ENCODE measurements at places on chromosomes 4 and X.

DNA sequence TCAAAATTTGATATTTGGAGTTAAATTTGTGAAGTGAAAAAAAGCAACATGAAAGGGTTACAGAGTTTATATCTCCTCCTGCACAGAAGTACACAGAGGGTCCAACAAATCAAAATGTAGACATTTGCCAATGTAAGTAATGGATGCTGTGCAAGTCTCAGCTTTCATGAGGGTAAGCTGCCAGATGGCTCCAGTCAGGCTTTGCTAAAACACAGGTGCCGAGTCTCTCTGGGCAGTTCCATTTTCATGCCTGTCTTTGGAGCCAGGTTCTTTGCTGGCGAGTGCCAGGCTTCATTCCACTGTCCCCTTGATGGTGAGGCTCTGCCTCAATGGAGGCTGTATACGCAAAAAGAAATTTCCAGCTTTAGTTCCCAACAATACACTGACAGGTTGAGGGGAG is 27.9 kb downstream of the SLC4A4 start:
- DNase-seq = no peak

- DNase-seq = no peak
Observed at GRCh38 chrX:7270933-7271332, 123.0 kb upstream of the PUDP start.

GRCh38 chrX:154761977-154762536 is 607 bp upstream of the DKC1 start:
- DNase-seq = no peak

GRCh38 chrX:120564925-120565324 is 4.2 kb upstream of the CUL4B start:
- DNase-seq = no peak

DNA sequence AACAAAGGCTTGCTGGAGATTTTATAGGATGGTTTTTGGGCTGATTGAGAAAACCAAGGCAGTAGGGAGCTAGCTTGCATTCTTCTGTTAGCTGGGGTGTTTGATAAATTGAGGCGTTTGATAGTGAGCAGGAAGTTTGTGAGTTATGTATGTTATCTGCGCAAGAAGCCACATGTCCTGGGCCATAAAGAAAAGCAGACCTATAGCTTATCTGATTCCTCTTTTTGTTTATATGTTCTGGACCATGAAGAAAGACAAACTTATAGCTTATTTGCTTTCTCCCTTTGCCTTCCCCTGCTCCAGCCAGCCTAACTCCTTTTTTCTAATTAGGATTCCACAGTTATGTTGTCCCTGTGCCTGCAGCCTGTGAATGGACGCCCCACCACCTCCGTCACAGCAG is 9.2 kb downstream of the HNRNPH2 start:
- DNase-seq = no peak

GRCh38 chr4:28558895-28559294 is 1698.3 kb downstream of the STIM2 start:
- no peak for DNase-seq

- DNase-seq = no peak
Observed at GRCh38 chrX:118350706-118351105, 4.8 kb downstream of the WDR44 start.

DNA sequence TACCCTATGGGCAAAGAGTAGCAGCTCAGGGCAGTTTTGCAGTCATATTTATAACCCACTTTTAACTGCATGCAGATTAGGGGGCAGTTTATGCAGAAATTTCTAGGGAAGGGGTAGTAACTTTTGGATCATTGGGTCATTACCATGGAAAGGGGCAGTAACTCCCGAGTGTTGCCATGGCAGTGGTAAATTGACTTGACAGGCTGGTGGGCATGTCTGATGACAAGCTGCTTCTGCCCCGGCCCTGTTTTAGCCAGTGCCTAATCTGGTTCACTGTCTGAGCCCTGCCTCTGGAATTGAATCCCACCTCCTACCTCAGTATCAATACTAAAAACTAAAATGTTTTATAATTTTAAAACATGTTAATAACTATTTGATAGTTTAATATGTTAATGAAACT is 362.1 kb upstream of the ATOH1 start:
- no peak for DNase-seq

DNA sequence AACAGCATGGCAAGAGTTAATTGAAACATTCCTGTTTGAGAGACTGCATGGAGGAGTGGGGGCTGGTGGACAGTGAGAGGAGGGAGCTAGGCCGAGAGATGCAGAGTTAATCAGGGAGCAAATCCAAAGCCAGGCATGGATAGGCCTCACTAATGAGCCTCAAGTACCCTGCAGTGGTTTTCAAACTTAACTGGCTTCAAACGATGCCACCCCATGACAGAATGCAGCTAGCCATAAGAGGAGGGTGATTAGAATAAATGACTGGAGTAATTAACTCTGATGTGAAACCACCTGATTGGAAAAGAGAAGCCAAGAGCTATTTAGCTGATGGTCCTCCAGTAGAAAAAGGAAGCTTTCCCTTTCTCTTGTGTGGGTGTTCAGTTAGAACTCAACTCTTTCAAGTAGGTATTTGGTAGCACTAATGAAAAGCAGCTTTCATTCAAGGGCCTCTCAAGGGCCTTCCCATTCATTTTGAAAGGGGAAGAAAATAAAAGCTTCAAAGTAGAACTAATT is 215.4 kb upstream of the MAB21L2 start:
- DNase-seq = no peak

GRCh38 chr4:183441276-183441675 is 3.2 kb upstream of the CDKN2AIP start:
- no peak for DNase-seq

- peak; percentile 18 for DNase-seq
Observed at GRCh38 chr4:173252024-173252935, 81.9 kb downstream of the HMGB2 start.

GRCh38 chr4:108043526-108043925 is 53.8 kb downstream of the HADH start:
- no peak for DNase-seq

- DNase-seq = no peak
Observed at GRCh38 chr4:90495936-90496335, 368.7 kb downstream of the CCSER1 start.

GRCh38 chr4:85498068-85498733 is 23.3 kb downstream of the ARHGAP24 start:
- DNase-seq = no peak

GRCh38 chrX:132188175-132188574 is 31.1 kb downstream of the RAP2C start:
- DNase-seq = no peak

- DNase-seq = no peak
Observed at GRCh38 chr4:169957785-169958184, 68.4 kb downstream of the MFAP3L start.

GRCh38 chr4:20552004-20552403 is 148.3 kb upstream of the PACRGL start:
- no peak for DNase-seq

- DNase-seq = no peak
Observed at GRCh38 chr4:105060628-105061027, 86.0 kb upstream of the TET2 start.

DNA sequence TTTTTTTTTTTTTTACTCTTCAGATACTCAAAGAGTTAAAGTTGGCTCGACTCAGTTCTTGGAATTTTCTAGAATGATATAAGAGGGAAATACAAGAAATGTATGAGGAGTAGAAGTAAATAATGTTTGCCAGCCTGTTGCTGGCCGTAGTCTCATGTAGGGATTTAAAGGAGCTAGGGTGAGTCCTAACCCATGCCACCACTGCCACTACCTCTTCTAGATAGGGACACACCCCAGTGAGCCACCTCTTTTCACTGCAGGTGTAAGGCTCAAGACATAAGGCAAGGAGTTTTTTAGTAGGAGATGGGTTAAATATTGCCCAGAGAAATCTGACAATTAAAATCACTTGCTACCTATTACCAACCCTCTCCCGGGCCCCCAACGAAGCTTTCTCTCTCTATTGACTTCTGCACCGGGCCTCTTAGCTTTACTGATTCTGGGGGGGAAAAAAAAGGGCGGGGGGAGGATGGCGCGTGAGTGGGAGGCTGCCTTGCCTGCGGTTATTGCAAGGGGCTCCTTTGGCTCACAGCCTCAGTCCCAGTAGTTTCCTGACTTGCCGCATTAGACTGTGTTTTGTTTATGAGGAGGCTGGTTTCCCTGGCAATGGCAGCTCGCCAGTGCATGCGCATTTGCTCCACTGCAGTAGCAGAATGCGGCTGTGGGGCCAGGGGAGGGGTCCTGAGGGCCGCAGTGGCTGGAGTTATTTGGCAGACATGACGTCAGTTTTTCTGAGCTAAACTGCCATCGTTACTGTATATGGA is 3.0 kb downstream of the LINC00632 start:
- DNase-seq = no peak

- no peak for DNase-seq
Observed at GRCh38 chr4:136690360-136690759, 841.9 kb downstream of the PCDH18 start.

DNA sequence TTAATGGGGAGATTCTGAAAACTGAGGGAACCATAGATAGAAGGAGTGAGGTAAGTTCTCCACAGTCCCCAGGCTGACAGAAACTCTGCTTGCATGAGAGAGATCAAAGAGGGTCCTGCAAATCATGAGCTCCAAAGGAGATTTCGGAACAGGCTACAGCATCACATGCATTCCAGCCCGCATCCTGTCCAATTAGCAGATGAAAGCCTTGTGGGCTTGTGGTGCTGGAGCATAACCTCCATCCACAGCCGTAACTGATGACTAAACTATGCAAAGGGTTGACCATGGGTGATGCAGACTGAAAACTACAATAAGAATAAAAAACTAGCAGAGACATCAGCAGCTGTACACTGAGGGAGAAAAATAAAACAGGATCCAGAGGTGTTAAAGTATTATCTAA is 654.5 kb downstream of the TLL1 start:
- DNase-seq = no peak

DNA sequence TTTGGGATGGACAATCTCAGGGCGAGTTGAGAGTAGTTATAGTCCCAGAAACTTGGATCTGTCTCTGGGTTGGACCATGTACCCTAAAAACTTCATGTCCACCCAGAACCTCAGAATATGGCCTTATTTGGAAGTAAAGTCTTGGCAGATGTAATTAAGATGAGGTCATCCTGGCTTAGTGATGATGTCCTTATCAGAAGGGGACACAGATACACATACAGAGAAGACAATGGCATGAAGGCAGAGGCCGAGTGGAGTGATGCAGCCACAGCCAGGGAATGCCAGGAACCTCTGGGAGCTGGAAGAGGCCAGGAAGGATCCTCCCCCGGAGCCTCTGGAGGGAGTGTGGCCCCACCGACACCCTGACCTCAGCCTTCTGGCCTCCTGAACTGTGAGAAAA is 61.2 kb upstream of the STX18 start:
- DNase-seq = no peak

DNA sequence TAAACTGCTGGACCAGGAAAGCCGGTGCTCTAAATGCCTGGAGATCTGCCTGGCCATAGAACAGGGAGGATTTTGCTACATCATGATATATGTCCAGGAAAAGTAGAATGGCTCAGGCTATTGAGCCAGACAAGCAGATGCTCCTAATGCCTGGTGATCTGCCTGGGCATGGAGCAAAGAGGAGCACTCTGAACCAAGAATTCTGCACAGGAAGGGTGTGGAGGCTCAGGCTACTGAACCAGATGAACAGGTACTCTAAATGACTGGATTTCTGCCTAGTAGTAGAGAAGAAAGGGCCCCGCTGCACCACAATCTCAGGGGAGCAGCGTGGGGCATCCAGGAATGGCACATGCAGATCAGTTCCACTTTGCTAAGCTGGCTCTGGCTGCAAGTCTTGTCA is 607.9 kb downstream of the ANKRD50 start:
- DNase-seq = no peak

- DNase-seq = no peak
Observed at GRCh38 chrX:56812515-56813105, 83.6 kb downstream of the NBDY start.

DNA sequence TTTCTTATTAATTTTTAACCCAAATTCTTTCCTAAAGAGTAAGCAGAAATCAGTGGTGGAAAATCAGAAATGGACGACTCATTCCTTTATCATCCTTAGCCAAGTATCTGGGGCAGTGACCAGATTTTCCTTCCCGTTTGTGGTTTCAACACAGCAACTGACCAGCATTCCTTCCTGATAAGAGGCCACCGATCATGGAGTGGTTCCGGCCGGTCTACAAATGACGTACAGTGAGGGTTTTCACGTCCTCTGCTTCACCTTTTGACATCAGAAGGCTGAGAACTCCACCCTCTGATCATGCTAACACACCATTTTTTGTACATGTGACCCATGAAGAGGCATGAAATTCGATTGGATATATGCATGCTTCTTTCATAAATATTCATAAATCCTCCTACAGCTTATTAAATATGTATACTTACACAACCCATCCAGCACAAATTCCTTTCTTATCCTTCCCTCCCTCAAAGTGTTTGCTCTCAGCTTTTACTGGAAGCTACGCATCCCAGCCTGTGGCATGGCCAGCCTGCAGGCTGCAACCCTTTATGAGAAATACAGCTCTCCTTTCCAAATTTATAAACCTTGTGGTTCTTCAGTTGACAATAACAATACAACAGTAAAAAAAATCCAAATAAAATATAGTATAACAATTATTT is 173.0 kb upstream of the CASK start:
- DNase-seq = no peak

DNA sequence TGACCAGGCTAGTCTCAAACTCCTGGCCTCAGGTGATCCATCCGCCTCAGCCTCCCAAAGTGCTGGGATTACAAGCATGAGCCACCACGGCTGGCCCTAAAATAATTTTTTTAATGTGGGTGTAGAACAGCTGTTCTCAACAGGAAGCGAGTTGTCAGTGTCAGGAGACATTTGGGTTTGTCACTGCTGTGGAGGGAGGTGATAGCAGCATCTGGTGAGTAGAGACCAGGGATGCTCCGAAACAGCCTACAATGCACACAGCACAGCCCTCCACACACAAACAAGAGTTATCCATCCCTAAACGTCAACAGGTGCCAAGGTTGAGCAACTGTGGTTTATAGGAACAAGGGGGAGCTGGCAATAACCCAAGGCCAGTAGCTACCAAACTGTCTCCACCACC is 243.4 kb upstream of the STS start:
- no peak for DNase-seq

- DNase-seq = peak; percentile 36
Observed at GRCh38 chr4:65670331-65671031, at the start of gene EPHA5. Gene EPHA5 (minus strand): TSS chr4:65670489. CDS start chr4:65669742, 747 bp downstream.

DNA sequence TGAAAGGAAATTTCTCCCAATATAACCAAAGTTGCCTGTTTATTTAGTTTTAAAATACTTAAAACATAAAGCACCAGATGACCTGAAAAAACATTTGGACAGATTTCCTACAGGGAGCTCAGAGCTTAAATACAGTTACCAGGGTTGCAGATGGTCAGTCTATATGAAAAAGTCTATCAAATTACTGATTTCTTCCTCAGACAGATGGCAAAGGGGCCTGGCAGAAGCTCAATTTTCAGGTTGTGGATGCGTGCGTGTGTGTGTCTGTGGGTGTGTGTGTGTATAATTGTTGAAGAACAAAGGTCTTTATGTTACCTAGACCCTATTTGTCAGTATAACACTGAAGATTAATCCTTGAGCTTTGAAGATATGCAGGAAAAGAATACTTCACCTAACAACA is 169.4 kb downstream of the MAD2L1 start:
- DNase-seq = no peak

- DNase-seq = no peak
Observed at GRCh38 chr4:168610911-168611530, 114.2 kb downstream of the PALLD start.
